ENCODE measurements at places on chromosomes 13 and 19.

DNA sequence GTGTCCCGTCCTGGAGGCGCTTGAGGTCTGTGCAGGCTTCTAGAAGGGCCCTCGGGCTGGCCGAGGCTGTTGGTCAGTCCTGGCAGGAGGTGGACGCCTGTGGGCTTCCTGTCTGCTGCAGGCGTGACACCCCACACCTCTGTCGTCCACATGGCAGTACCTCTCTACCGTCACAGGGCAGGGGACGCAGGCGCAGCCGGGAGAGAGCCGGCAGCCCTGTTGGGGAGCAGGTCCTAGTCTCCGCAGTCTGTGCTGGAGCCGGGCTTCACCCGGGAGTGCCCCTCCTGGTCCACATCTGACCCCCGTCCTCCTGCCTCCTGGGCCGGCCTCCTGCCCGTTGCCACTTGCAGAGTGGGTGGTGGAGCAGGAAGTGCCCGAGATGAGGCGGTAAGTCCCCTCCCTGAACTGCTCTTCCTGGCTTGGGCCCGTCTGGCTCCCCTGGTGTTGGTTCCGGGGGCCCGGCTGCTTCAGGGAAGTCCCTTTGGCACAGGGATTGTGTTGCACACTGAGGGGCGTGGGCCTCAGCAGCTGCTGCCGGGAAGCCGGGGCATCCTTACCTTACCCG, 106.0 kb downstream of the KDM4B start:
- no peak for DNase-seq

DNA sequence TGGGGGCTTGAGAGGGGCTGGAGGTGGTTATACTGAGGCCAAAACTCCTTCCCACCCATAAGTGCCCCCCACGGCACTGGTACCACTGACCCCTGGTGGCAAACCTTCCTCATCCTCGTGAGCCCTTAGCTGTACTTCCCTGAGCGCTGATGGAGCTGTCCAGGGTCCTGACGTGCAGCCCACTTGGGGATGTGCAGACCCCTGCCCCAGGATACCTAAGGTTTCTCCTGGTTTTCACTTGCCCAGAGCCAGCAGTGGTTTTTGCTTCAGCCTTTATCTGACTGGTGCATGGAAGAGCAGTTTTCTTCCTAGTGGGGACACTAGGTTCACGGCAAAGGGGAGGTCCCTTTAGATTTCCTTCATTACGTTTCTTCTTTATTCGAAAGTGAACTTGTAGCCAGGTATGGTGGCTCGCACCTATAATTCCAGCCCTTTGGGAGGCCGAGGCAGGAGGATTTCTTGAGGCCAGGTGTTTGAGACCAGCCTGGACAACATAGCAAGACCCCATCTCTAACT, 28.7 kb upstream of the KCTD15 start:
- no peak for DNase-seq

DNA sequence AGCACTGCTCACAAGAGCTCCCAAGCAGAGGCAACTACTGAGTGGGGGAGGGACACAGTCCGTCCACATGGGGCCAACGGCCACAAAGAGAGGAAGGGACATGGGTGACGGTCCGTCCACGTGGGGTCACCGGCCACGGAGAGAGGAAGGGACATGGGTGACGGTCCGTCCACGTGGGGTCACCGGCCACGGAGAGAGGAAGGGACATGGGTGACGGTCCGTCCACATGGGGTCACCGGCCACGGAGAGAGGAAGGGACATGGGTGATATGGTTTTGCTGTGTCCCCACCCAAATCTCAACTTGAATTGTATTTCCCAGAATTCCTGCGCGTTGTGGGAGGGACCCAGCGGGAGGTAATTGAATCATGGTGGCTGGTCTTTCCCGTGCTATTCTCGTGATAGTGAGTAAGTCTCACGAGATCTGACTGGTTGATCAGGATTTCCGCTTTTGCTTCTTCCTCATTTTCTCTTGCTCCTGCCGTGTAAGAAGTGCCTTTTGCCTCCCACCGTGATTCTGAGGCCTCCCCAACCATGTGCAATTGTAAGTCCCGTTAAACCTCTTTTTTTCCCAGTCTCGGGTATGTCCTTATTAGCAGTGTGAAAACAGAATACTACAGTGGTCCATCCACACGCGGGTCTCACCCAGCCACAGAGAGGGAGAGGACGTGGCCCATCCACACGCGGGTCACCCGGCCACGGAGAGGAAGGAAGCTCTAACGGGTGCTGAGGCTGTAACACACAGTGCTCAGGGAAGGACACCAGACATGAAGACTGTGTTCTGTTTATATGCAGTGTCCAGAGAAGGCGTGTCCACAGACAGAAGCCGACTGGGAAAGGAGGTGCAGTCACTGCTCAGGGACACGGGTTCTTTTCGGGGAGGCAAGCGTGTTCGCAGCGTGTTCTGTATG, 48.5 kb downstream of the GAS6 start:
- DNase-seq: no peak

GRCh38 chr13:33740134-33740538, 77.8 kb upstream of the RFC3 start:
- DNase-seq: no peak
